HCT116 (cell line): ENCODE measurements at places on chromosomes 4 and X.

GRCh38 chr4:183099537-183100297, 660 bp downstream of the WWC2 start:
- DNase-seq = no peak

DNA sequence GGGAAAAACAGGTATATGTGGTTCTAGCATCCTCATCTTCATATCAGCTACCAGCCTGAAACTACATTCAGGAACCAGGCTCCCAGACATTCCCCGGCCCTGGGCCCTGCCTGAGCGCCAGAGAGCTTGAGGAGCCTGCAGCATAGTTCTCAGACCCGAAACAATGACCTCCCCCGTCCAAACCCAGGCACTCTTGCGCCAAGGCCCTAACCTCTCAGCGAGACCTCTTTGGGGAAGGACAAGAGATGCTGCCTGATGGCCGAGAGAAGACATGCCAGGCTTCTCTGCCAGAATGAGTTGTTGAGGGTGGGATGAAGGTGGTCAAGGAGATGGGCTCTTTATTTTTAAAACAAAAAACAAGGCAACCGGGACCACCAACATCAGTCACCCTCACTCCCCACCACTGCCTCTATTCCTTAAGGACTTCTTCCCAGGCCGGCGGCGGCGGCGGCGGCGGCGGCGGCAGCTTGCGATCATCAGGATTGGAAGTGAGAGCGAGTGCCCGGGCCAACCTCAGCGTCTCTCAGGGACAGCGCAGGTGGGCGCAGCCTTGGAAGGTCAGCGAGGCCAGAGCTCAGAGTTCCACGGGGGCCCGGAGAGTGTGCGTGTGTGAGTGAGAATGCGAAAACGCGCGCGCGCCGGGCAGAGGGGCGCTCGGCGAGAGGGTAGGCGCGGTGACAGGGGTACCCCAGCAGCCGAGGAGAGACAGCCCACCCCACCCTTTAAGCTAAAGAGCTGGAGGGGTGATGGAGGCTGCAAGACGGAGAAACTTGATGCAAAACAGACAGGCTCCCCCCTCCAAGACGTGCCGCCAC, 601 bp downstream of the INPP4B start:
- no peak for DNase-seq

- DNase-seq = no peak
Observed at GRCh38 chrX:53080628-53081580, 1.3 kb upstream of the TSPYL2 start.

DNA sequence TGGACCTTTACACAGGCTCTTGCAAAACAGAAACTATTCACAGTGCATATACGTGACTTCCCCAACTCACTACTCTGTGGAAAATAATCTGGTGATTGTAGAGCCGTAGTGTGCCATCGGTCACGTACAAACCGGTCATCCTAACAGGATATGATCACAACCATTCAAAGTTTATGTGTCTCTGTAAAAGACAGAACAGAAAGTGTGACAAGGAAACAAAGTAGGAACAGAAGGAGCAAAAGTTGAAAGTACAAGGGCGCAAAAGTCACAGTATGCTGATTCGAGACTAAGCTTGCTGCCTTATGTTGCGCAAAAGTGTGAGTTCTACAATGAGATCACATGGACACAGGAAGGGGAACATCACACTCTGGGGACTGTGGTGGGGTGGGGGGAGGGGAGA, 18.6 kb downstream of the MEPE start:
- DNase-seq = no peak

DNA sequence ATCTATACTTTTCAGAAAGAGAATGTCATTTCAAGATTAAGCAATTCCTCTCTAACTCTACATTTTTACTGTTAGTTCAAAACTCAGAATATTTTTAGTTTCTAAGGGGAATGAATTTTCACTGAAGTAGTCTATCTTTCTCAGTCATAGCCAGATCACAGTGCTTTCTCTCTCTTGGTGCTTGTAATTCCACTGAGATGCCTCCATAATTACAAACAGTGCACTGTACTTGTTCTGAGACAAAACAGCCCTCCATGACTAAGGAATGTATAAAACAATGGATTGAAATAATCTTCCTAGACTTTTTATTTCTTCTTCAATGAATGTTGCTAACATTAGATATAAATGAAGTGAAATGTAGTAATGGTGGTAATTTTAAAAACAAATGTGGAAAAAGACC, 603.2 kb upstream of the FAM241A start:
- DNase-seq = no peak

DNA sequence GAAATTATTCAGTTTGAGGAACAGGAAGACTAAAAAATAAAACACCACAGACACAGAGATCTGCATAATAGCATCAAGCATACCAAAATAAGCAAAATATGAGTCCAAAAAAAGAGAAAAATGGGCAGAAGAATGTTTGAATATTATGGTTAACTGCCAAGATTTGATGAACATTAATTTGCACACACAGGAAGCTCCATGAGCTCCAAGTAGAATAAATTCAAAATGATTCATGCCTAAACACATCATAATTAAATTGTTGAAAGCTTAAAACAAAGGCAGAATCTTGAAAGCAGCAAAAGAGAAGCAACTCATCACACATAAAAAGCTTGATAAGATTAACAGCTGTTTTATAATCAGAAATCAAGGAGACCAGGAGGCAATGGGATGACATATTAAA, 156.6 kb upstream of the ARSJ start:
- no peak for DNase-seq

DNA sequence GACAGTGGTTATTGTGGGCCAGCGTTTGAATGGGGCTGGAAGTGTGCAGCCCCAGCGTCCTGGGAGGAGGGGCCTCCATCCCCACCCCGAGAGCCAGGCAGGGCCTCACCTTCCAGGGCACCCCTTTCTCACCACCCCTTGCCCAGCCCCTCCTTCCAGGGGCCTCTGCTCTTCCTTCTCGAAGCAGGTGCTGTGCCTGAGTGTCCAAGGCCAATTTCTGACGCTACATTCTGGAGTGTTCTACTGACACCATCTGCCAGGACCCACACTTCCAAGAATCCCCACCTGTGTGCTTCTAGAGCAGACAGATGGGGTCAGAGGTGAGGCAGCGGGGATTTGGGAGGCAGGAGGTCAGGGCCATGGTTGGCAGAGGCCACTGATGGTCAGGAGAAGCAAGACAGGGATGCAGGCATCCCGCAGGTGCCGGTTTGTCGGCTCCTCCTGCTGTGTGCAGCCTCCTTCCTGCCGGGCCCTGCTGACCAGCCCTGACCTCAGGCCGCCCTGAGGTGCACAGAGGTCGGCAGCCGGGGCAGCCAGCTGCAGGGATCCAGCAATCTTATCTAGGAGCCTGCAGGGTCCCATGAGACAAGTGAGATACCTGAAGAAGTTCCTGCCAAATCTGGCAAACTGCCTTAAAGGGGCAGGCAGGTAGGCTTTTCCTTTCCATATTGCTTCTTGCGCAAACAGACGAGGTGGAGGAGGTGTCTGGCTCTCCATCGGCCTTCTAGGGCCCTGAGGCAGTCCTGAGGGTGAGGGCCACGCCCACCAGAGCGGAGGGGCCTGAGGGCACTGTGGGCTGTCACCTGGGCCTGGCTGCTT, 18.8 kb downstream of the MSANTD1 start:
- DNase-seq = no peak
